ENCODE measurements at places on chromosomes 11 and 22. TPM values are rescaled to one million over a fixed set of nuclear protein-coding genes. Genes with fewer than 3 reads are reported as not detected.

- no peak for DNase-seq
Measured at GRCh38 chr11:65595543-65596281, at the start of gene KCNK7. Gene KCNK7 (minus strand): TSS chr11:65595800. CDS start chr11:65595772, 28 bp downstream.

GRCh38 chr22:50319503-50319951 is 7.3 kb downstream of the DENND6B start:
- DNase-seq = no peak

DNA sequence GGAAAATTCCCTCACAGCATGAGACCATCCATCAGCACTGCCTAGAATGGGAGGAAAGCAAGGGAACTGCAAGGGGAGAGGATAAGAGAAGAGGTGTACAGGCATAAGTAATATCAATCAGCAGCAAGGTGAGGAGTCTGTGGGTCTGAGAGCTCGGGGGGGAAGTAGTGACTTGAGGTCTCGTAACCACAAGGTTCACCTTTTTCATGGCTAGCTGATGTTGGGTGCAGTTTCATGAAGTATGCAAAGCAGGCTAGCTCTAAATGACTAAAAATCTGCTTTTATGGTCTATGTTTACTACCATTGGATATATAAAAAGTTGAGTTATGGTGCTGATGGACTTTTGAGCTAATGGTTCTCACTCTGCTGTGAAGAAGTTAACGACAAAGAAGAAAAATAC is 35.8 kb downstream of the OR4C6 start:
- DNase-seq = no peak

- no peak for DNase-seq
Measured at GRCh38 chr11:112836256-112836602, 125.0 kb upstream of the NCAM1 start.

- peak; percentile 50 for DNase-seq
Measured at GRCh38 chr22:39236321-39237317, 8.2 kb downstream of the PDGFB start.

- peak; percentile 94 for DNase-seq
Measured at GRCh38 chr11:17276236-17277023, at the start of gene NUCB2. Gene NUCB2 (plus strand): TSS chr11:17276739. CDS start chr11:17295324, 18,585 bp downstream.

- DNase-seq = no peak
Measured at GRCh38 chr11:26780376-26781085, 58.7 kb upstream of the SLC5A12 start.

GRCh38 chr11:83004746-83005556 is 66.7 kb downstream of the RAB30 start:
- no peak for DNase-seq

DNA sequence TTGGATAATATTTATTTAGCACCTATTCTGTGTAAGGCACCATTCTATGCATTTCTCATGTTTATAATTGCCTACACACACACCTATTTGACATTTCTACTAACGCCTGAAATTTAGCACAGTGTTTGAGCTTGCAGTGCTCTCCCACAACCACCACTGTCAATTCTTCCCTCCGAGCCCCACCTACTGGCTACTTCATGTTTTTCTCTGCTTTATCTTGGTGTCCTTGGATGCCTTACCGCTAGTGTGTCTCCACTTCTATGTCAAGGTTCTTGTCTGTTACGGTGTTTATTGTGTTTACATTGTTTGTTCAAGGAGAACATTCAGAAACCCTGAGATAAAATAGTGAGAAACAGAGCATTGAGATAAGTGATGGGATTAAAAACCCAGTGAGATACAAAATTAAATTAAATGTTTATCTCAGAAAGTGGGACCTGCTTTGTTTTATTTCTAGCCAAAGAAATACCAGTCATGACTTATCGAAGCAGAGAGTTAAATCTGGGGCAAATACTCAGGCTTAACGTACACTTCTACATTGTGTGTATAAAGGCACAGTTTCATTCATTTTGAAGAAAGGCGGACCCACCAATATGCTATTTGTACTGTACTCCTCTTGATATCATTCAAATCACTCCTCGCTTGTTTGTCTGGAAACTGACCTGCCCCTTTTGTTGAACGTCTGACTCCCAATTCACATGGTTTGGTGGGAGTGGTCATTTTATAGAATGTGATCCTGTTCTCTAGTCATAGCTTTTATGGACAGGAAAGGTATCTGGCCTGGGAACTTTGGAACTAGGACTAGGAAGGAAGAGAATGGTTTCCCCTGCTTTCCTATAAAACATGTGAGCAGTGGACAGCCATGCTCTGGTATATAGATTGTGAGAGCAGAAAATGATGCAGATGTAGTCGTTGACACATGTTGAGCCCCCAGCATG is 39.2 kb upstream of the SLC36A4 start:
- DNase-seq = no peak

DNA sequence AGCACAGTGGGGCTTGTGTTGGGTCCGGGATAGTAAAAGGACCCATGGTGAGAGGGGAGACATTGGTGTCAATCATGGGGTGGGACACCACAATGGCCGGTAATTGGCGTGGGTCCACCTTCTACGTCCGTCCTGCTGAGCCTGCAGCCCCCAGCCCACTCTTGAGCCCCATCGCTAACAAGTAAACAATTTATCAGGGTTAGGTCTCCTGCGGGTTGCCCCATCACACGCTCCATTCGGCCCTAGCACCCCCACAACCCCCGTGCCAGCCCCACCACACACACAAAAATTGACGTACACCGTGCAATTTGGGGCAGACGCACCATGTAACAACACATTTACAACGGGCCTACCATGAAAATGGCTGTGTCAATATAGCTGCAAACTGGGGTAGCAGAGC is 86.5 kb upstream of the HTATIP2 start:
- DNase-seq = no peak

GRCh38 chr11:78666675-78667160 is 92.1 kb upstream of the NARS2 start:
- no peak for DNase-seq

GRCh38 chr11:113994077-113994954 is 19.4 kb downstream of the HTR3A start:
- DNase-seq = no peak

DNA sequence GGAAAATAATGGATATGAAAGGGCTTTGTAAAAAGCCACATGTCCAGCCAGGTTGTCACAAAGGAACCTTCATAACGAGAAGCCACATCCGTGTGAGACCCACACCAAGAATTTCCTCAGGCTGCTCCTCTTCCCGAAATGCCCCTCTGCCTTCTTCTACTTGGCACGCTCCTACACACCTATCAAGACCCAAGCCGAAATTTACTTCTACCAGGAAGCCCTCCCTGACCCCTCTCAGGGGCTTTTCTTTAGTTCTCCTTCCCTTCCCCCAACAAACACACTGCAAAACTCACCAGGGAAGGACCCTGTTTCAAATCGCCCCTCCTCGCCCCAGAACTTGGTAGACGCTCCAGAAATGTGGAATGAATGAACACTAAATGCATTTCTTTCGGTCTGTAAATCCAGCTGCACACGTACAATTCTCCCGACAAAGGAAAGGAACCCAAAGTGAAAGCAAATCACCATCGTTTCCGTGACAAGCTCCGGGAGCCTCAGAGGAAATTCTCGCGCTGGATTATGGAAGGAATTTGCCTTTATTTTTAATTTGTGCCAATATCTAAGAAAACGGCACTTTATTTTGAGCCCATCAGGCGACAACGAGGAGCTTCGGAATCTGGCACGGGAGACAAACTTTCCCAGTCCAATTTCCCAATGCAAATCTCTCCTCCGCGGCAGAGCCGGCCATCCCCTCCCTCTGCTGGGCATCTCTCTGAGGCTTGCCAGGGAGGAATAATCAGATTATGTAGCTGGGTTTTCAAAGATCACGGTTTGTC is 13.2 kb upstream of the SHISAL1 start:
- DNase-seq = no peak

DNA sequence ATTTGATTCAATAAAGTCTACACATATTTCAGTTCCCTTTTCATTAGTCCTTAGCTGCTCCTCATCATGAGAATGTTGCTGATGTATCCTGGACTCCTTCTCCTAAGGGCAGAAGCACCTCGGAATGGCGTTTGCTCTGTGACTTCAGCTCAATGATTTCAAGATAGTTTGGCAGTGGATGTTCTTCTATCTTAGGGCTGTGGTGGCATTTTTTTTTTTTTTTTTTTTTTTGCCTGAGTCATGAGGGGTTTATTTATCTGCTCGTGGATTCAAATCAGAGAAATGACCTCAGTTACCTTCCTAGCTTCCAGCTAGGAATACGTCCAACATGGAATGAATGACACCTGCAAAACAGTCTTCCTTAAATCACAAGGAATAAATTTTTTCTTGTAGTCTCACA is 220.0 kb upstream of the ZBED5 start:
- DNase-seq = no peak

DNA sequence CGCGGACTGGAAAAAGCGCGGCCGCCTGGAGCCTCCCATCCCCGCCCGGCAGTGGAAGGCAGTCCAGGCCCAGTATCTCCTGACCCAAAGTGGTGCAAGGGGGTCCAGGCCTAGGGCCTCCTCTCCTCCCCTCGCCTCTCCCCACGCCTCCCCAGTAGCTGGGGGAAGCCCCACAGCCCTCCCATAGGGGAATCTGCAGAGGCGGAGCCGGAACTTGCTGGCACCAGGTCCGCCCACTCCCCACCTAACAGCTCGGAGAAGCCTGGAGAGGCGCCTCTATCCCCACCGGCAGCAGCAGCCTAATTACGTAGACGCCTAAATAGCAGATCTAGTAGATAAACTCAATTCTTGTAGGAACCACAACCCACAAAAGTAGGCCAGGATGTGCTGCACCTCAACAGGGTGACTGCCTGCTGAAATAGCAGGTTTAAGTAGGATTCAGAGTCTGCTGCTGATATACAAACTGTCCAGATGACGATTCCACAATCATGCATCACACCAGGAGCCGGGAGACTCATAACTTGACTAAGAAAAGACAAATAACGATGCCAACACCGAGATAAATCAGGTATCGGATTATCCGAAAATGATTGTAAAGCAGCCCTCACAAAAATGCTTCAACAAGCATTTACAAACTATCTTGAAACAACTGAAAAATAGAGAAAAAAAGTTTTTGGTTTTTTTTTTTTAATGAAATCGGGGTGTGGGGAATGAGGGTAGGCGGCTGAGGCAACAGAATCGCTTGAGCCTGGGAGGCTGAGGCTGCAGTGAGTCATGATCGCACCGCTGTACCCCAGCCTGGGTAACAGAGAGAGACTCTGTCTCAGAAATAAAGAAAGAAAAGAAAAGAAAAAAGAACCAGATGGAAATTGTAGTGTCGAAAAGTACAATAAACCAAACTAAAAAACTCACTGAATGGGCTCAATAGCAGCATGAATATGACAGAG is 11.4 kb upstream of the BRD1 start:
- peak; percentile 95 for DNase-seq

DNA sequence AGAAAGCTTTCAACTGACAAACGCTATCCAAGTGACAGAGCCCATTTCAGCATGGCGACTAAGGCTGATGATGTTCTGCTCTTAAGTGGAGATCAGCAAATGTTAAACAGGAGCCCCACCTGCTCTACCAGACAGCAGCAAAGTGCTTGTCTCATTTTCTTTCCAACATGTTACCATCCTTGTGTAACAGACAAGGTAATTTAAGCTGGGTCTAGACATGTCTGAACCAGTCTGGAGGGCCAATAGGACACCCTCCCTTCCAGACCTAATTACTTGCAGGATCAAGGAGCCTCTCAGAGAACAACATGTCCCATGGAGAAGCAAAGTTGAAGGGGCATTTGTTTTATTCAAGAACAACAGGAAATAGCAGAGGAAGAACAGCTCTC is 3.9 kb upstream of the LMO2 start:
- no peak for DNase-seq

DNA sequence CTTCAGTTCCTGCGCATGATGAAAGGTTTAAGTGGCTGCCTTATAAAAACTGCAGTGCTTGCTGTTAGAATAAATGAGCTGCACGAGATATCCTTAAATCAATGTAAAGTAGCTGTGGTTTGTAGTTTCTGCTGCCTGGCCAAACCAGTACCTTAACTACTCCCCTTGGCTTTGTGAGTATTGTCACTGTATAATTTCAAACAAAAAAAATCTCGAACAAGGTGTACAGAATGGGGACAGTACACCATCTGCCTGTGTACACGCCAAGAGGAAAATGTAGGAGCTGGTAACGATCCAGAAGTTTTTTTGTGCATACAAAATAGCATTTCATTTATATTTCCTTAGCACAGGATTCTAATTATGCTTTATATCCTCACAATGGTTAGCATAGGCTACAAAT is 20.6 kb upstream of the NDUFC2 start:
- no peak for DNase-seq

- peak; percentile 13 for DNase-seq
Measured at GRCh38 chr11:68550485-68550817, 89.9 kb downstream of the PPP6R3 start.

GRCh38 chr11:122663764-122664163 is 8.2 kb downstream of the UBASH3B start:
- DNase-seq = no peak

GRCh38 chr11:130629039-130629438 is 180.6 kb downstream of the ADAMTS15 start:
- DNase-seq = no peak

DNA sequence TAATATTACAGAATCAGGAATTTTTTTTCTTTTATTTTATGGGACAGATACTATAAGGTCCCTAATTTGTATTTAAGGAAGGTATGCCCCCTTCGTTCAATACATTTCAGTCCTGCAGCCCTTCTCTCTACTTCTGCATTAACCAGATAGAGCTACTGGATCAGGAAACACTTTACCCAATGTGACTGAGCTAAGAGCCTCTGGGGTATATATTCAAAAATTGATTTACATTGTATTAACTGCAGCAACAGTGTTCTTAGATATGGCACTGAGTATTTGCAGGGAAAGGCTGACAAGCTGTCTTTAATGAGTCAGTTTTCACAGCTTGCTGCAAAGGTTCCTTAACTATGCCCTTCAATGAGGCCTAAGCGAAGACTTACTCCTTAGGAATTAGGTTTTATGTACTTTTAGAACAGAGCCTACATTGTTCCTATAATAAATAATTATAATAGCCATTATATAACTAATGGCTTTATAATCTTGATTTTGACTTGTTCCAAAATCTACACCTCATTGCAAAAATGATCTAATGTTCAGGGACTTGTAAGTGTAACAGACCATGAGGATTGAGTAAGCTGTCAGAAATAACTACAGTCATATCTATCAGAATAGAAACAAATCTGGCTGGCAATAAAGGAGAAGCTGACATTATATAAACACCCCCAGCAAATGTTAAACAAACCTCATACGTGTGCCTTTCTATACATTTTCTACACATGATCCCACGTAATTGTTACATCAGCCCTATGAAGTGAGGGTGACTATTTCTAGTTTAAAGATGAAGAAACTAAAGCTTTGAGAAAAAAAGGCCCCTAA is 55.0 kb downstream of the DDI1 start:
- DNase-seq = no peak

Gene POU2AF2
- total RNA-seq = not detected

Gene OR52N2
- total RNA-seq = not detected

Gene TSSK2
- total RNA-seq = not detected

Gene OR5B3
- not detected for total RNA-seq

Gene C11orf42
- not detected for total RNA-seq

Gene CREB3L1
- not detected for total RNA-seq

Gene RCE1
- total RNA-seq = 47.1 TPM

Gene TRPM5
- 0.54 TPM for total RNA-seq

Gene CADM1
- 2.7 TPM for total RNA-seq

Gene GPHA2
- not detected for total RNA-seq

Gene MMP27
- total RNA-seq = not detected

Gene ALDH3B2
- total RNA-seq = not detected

Gene MIOX
- not detected for total RNA-seq

Gene CDPF1
- total RNA-seq = 7.0 TPM
